ENCODE measurements at places on chromosomes 2 and 18.

DNA sequence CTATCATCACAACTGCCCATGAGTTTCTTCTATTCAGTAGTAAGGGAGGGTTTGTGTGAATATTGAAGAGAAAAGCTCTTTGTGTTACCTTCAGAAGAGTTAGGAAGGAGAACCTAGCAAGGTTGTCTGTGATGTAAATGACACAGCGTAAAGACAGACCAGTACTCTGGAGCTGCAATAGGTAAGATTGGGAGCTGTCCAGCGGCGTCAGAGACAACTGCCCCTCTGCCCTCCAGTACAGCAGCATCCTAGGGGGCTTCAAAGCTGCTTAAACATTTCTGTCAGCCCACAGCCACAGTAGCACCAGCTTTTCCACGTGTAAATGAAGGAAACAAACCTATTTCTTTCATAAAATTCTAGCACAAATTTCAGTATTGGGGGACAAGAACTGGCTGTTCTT is 34.5 kb downstream of the NYAP2 start:
- DNase-seq: no peak

DNA sequence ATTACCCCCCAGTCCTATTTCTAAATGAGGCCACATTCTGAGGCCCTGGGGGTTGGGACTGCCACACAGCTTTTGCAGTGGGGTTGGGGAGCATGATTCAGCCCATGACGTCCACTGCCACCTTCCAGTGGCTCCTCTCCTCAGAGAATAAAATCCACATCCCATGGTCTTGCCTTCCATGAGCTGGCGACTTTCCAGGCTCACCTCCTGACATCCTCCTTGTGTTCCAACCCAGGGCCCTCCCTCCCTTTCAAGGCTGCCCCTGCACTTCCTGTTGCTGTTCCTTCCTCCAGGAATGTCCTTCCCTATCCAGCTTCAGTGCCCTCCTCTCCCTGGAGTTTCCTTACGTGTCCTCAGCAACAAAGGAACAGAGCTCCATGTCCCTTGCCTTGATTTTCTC is 187.3 kb upstream of the ID2 start:
- DNase-seq: no peak

DNA sequence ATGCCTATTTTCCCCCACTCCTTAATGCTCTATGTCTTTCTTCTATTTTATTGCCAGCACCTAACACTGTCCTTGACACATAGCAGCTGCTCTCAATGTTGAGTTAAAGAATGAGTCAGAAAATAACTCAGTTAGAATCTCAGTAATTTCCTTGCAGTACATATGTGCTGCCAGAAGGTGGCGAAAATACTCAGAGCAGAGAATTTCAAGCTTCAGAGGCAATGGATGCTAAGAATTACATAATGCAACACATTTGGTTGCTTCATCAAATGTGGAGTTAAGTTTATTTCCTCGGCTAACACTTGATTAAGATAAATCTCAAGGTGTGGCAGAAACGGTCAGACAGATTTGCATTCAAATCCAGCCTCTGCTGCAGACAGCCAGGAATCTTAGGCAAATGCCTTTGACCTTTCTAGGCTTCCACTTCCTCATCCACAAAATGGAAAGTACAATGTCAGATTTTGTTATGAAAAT is 105.6 kb downstream of the VSNL1 start:
- DNase-seq: no peak

DNA sequence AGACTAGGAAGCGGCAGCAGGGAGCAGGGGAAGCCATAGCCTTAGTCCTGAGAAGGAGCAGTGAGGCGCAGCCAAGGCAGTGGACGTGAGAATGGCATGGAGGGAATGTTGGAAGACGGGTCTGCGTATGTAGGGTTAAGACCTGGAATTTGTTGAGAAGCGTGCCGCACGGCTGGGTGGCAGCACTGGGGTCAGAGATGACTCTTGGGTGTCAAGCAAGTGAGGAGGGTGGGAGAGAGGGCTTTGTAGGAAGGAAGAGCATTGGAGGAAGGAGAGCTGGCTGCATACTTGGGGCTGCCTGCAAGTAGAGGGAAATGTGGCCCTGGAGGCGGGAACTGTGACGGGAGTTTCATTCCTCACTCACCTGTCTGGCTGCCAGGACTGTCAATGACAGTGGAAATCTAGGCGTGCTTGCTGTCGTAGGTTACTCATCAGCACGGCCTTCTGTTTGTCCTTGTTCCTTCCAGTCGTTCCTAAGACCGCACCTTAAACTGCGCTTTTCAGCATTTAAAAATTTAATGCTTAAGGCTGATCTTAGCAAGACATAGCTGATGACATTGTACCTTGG is 108.0 kb downstream of the ITGB1BP1 start:
- DNase-seq: no peak

GRCh38 chr2:118059919-118060478 is 28.3 kb upstream of the INSIG2 start:
- no peak for DNase-seq

DNA sequence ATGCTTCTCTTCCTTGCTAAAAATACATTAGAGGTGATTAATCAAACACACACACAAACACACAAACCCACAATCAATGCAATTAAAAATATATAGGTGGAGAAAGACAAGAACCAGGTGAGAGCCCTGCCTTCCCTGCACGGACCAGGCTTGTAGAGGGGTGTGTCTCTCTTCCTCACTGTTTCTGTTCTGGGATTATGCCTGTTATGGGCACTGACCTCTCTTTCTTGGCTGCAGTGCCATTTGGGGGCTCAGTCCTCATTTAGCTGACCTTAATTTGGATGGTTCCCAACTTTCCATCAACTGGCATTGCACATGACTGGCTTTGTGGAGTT is 89.8 kb downstream of the SH3RF3 start:
- DNase-seq: no peak

GRCh38 chr18:3584266-3584861 is 134.4 kb downstream of the TGIF1 start:
- no peak for DNase-seq

- no peak for DNase-seq
Observed at GRCh38 chr18:25648716-25649260, 296.8 kb upstream of the ZNF521 start.

DNA sequence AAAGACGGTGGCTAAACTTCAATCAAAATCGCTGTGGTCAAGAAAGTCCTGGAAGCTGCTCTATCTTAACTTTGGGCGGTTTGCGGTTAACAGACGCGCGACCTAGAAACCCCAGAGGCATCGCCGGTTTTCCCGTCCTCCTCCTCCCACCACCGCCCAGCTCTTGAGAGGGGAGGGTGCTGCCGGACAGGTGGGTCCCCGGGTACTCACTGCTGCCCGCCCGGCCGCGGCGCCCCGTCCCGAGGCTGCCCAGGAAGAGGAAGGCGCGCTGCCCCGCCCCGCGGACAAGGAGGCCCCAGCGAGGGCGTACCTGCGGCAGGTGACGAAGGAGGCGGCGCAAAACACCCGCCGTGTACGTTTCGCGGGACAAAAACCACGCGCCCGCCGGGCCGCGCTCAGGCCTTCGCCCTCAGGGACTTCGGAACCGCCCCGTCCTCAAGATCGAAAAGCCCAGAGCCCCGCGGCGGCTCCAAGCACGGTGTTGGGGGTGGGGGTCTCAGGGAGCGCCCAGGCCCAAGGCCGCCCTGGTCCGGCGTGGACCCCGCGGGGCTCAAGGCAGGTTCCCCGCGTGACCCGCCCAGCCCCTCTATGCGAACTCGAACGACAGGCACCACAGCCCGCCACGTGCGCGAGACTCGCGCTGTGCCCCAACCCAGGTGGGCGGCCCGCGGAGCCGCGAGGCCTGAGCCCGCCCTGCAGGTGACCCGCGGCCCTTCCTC is at the start of gene SH3YL1:
Gene SH3YL1 (minus strand): TSS at position 259 of the 719 bp plus-strand sequence. CDS start 48 bp downstream, at position 211.
- peak; percentile 64 for DNase-seq

DNA sequence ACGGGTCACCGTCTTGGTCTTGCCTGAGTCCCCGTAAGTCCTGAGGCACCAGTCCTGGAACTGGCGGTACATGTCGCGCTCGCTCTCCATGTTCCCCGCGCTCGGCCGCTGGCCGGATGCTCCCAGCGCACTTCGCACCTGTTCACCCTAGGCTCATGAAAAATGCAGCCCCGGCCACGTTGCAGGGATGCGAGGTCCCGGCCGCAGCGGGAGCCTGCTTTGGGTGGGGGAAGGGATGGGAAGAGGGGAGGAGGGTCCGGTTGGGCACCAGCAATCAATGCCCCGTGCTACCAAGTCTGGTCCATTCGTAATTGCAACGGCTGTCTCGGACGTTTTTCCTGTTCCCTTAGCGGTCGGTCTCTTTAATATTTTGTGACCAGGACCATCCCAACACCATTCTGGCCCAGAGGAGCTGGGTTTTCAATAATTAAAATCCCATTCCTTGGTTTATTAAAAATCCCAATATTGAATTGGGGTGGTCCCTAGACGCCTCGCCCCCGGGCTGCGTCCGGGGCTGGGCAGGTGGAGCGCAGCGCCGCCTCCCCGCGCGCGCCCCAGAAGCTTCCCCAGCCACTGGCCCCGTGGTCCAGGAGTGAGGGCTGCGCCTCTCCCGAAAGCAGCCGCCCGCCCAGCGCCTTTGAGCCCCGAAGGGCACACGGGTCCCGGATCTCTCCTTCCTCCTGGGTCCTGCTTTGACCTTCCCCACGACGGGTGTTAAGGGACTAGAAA is 1.4 kb downstream of the NOL4 start:
- peak; percentile 65 for DNase-seq

DNA sequence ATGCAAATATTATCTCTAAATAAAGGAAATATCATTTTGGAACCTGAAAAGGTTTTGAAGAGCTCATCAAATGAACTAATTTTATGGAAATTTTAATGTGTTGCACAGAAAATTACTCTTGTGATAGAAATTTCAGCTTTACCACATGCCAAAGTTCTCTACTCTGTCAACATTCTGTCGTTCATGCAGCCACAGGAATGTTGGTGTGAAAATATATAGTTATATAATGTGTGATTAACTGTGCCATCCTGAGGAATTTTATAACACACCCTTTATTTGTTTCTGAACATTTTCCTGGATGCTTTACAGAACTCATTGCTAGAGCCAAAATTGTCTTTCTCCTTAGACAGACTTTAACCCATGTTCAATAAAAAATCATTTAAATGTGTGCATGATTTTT is 202.5 kb upstream of the SLC8A1 start:
- no peak for DNase-seq

- no peak for DNase-seq
Observed at GRCh38 chr2:168935810-168936581, 34.9 kb downstream of the G6PC2 start.

DNA sequence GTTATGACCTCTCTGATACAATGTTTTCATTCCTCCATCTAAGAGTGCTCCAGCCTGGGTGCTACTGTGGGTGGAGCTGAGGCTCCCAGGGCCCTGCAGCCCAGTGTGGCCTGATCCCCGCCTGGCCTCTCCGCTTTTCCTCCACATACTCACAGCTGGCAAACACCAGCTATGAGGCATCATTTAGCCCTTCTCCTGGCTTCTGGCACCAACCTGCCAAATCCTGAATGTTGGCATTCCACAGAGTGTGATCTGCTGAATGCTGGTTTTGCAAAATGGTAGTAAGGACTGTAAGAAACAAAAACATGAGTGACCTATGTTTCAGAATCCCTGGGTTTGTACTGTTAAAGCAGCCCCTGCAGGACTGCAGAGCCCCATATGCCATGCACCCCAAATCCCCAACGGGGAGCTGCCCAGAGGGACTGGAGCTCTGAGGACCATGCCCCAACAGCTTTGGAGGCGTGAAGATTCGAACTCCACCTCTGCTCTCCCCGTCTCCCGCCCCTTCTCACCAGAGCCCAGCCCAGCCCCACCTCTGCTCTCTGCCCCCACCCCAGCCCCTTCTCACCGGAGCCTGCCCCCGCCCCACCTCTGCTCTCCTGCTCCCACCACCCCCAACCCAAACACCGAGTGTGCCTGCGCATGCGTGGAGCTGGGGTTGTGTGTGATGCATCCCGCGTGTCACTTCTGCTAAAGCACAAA is 4.2 kb downstream of the SLC66A2 start:
- peak; percentile 37 for DNase-seq

DNA sequence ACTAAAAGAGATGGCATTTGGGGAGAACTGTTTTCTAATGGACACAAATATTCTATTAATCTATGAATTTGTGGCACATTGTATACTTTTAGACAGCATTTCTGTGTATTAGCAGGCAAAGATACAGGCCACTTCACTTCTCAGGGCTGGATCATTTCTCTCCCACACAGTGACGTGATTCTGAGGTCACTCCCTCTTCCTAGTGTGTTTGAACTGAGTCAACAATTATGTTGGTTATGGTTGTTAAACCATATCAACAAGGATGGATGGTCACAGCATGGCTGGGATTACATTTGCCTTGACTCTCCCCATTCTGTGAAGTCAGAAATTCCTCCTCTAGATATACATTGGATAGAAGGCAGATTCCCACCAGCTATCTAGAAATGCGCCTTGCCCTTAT is 11.6 kb downstream of the NOSTRIN start:
- DNase-seq: no peak

DNA sequence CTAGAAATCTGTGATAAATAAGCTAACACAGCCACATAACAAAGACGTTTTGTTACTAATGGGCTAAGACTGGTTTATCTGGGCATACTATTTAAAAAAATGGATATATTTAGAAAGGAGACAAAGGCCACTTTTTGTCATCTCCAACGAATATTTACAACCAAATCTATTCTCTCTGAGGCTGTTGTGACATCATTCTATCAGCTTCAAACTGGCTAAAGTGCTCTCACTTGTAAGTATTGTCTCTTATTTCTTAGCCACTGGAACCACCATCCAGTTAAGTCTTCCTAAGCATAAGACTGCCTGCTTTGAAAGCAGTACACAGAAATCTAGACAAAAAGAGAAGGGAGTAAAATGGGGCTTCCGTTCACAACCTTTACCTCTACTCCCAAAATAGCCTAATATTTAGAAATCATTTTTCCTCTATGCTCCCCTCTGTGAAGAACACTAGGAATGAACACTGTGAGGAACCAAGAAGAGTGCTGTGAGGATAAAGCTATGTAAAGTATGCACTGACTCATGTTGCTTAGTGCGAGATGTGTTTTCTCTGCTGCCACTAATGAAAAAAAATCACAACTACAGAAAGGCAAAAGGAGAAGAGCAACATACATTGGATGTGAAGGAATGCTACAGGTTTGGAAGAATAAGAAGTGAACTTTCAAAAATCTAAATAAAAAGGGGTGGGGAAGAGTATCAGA is 264.1 kb downstream of the EXOC6B start:
- DNase-seq: no peak

- DNase-seq: peak; percentile 55
Observed at GRCh38 chr18:62369129-62369644, 44.1 kb downstream of the TNFRSF11A start.

- no peak for DNase-seq
Observed at GRCh38 chr2:182933629-182934028, 67.2 kb upstream of the FRZB start.

- no peak for DNase-seq
Observed at GRCh38 chr2:11712866-11713265, 33.6 kb upstream of the LPIN1 start.

- DNase-seq: no peak
Observed at GRCh38 chr2:54969295-54969939, 80.8 kb downstream of the RTN4 start.

DNA sequence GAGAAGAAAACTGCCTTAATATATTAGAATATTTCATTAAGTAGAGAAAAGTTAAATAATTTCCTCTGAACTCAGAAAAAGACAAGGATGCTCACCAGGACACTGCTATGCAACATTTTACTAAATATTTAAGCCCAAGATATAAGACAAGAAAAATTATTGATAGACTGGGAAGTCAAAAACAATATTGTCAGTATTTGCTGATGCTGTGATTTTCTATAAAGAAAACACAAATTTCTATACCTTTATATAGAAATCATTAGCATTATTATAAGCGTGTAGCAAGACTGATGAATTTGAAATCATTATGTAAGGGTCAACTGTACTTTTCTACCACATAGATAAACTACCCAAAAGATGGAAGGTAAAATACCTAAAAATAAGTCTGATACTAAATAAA is 451.0 kb downstream of the RNF144A start:
- DNase-seq: no peak

GRCh38 chr18:76660571-76661192 is 161.7 kb upstream of the ZNF236 start:
- DNase-seq: no peak

Measured in D341Med (cell line).